ENCODE measurements at places on chromosomes 1 and 21.

DNA sequence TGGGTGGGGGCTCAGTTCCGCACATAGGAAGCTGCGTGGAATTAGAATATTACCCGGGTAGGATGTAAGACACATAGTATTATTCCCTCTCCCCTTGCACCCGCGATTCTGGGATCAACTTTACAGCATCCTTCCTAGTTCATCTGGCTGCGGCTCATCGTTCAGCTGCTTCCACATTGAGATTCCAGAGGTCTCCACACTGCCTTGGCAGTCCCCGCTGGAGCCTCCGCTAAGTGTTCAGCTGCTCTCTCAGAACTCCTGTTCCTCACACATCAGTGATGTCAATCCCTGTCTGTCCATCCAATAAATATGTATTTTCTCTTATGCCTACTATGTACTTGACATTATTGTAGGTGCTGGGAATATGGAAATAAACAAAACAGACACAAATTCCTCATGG lies 135.6 kb upstream of the SYT6 start:
- DNase-seq, result no peak

- DNase-seq, result no peak
Measured at GRCh38 chr1:212629450-212630157, 21.0 kb downstream of the ATF3 start.

DNA sequence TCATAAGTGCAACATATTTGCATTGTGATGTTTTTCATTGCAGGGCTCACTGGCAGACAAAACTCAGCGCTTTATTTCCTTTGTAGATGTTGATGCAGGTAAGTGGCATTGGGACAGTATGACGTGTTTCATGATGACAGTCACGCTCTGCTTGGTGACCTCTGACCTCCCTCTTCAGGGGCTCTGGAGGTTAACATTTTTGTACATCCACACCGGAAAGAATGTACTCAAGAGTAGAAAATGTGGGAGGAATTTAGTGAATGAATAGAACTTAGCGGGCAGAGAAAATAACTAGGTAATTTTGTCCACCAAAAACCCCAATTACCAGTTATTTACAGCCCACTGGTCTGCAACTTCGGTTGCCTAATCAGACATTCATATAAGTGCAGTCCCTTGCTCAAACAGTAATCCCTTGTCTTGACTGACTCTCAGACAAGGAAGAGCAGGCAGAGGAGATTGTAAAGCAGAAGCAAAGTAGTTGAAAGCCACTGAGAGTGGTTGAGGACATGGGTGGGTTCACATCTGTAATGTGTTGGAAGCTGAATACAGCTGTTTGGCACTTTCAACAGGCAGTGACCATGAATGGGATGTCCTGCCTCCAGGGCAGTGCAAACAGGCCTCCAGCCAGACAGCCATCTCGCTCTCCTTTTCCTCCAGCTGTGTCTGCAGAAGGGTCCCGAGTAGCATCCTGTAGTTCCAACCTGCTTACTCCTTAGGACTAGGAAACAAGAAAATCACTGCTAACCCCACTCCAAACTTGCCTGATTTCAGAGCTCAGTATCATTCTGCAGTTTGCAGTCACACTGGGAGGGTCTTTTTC lies 188.9 kb downstream of the NRIP1 start:
- DNase-seq, result no peak

DNA sequence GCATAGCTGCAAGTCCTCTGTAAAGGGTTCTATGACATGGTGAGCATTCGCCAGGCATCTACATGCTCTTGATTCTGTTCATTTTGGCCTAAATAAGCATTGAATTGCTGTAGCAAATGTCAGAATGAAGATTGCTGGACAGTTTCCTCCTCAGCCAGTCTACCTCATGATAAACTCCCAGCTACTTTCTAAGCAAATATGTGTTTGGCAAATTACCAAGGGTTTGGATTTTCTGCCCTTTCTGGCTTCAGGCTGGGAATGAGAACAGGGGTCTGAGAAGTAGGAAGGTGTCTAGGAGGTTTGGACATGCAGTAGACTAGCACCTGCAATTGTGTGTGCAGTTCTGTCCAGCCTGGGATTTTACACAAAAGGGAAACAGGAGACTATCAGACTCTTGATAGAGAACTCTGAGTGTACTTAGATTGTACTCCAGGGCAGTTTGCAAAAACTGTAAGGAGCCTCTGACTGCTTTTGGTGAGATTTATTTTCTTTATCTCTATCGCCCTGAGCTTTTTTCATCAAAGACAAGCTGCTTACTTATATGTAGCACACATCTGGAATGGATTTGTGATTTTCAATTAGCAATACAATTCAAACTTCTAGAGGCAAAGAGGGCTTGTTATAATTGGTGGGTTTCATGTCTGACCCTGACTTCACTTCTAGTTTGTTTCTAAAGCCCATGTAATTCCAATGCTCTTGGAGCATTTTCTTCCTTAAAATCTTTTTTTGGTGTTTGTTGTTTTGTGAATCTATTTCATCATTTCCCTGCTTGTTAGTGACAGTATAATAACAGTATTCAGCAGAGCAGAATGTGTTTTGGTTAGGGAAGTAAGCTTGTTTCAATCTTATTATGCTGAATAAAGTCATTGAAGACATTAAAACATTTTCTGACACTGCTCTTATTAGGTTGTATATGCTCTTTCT lies 150.8 kb downstream of the VPS13D start:
- DNase-seq, result no peak

DNA sequence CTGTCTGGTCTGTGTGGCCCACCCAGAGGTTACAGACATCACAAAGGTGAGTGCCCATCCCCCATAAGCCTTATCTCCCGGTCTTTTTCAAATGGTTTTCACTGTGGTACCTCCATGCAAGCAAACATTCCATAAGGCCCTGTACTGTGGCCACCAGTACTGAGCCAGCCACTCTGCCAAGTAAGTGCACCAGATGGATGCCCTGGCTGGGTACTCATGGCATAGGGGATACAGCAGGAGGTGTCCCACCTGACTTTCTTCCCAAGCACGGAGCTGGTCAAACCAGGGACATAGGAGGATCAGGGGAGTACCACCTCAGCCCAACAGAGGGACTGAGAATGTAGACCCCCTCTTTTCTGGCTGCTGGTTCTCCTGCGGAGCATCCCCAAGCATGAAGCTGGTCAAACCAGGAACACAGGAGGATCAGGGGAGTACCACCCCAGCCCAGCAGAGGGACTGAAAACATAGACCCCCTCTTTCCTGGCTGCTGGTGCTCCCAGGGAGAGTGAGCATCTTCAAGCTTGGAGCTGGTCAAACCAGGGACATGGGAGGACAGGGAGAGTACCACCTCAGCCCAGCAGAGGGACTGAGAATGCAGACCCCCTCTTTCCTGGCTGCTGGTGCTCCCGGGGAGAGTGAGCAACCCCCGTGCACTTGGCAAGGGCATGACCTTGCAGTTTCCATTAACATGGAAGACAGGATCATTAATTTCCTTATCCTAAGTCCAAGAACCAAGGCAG lies 81.8 kb upstream of the KLHDC7A start:
- no peak for DNase-seq

DNA sequence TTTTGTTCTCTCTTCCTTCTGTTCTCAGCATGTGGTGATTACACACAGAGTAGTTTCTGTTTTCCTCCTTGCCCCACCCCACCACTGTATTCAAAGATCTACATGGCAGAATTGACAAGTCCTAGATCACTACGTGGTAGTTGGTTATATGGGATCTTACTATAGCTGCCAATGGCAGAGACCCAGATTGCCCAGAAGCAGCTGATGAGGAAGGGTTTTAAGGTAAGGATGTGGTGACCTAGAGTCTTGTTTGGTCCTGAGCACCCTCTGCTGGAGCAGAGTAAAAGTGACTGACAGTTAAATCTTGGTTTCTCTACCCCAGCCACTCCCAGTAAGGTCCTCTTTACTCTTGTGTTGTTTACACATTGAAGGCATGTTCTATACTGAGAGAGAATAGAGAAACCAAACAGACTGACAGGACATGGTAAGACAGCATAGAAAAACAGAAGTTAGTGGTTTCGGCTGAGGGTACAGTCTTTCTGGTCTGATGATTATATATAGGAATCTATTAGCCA lies 22.8 kb upstream of the STRIP1 start:
- DNase-seq, result peak; percentile 15

- DNase-seq, result no peak
Measured at GRCh38 chr1:24157918-24158481, 15.1 kb upstream of the IL22RA1 start.

GRCh38 chr1:2468540-2468939 lies 7.5 kb upstream of the PLCH2 start:
- no peak for DNase-seq

GRCh38 chr1:226761322-226761721 lies 22.2 kb upstream of the ITPKB start:
- no peak for DNase-seq

- DNase-seq, result no peak
Measured at GRCh38 chr1:43382027-43382779, 7.4 kb downstream of the MED8 start.

DNA sequence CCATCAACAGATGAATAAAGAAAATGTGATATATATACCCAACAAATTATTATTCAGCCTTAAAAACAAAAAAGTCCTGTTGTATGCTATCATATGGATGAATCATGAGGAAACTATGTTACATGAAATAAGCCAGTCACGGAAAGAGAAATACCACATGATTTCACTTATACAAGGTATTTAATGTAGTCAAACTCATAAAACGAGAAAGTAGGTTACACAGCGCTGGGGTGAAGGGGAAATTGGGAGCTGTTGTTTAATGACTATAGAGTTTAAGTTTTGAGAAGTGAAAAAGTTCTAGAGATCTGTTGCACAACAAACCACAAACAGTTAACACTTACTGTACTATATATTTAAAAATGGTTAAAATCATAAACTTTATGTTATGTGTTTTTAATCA lies 58.5 kb downstream of the SLC25A24 start:
- no peak for DNase-seq

DNA sequence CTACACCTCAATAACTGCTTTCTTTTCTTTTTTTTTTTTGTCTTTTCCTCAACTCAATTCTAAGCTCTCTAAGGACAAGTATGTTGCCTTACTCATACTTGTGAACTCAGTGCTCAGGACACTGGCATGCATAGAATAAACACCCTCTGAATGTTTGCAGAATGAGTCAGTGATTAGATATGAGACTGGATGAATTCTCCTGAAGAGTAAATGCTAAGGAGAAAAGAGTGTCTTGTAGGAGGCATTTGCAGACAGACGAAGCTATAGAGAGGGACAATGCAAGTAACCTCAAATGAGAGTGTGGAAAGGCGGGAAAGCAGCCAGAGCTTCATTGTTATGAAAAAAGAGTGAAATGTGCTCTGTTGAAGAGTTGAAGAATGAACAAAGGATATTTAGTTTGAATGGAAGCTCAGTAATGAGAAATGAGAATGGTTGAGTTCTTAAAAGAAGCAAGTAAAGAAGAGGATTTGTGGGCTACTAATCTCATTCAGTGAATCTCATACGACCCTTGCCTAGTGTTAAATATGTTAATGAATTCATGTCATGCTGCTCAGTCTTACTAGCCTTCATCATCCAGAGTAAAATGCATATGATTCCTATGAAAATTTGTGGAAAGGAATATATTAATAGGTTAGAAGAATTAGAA lies 166.1 kb upstream of the DPYD start:
- no peak for DNase-seq

DNA sequence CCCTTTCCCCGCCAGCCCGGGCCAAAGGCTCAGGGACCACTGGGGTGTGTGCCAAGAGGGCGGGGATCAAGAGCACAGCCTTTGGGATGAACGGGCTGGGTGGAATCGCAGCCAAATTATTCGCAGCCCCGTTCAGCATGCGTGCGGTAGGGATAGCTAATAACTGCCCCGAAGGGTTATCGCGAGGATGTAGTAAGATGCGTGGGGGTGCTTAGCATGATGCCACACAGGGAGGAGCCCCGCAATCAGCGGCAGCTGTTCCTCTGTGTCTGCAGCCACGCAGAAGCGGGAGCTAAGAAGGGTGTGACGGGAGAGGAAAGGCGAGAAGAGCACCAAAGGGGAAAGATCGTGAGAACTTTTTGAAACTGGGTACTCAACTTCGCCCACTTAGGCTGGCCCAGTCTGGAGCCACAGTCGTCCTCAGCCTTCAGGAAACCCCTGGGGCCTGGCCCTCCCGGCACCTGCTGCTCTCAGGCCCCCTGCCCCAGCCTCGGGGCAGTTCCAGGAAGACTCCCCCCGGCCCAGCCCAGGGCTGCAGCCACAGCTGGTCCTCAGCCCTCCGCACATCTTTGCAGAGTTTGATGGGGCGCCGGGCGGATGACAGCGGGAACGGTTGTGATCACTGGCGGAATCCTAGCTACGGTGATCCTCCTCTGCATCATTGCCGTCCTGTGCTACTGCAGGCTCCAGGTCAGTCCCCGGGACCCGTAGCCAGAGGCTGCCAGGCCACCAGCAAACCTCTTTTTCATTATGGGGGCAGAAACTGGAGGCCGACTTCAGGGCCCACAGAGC lies 64.9 kb downstream of the TOR1AIP2 start:
- DNase-seq, result no peak

DNA sequence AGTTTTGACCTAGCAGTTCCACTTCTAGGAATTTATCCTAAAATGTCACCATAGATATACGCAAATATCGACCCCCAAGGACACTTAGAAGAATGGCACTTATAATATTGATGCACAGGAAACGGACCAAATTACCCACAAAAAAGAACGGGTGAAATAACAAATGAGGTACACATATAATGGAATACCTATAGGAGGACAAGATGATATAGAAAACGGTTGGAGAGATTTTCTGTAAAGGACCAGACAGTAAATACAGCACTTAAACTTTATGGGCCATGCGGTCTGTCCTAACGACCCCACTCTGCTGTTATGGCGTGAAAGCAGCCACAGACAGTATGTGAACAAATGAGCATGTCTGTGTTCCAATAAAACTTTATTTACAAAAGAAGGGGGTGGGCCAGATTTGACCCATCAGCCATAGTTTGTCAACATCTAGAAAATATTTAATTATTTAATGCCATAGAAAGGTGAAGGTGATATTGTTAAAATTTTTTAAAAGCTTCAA lies 2.4 kb downstream of the TMPRSS3 start:
- DNase-seq, result no peak

DNA sequence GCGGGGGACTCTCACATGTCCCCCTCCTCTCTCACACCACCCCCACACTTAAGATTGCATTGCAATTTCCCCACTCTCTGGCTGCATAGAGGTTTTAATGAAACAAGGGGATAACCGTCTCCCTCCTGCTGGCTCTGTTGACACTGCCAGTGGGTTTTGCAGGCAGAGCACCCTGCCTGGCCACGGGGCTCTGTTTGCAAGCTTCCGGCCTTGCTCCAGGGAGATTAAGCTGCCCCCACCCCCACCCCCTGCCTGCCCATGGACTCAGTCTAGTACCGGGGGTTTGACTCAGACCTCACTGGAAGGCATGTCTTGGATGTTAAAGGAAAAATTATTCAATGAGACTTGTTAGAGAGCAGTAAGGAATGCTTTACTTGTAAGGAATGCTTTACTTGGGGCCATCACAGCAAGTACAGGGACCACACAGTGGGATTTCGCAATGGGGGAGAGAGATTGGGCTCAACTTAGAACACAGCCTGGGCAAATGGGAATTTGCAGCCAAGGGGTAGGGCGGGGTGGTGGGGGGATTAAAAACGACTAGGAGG lies 101.0 kb downstream of the AJAP1 start:
- no peak for DNase-seq

All from NCI-H748 treated with DMSO at 0.1 percent for 48 hours (cell line).